ENCODE measurements at places on chromosomes 13 and 19. TPM values are rescaled to one million over a fixed set of nuclear protein-coding genes. Genes with fewer than 3 reads are reported as not detected.

DNA sequence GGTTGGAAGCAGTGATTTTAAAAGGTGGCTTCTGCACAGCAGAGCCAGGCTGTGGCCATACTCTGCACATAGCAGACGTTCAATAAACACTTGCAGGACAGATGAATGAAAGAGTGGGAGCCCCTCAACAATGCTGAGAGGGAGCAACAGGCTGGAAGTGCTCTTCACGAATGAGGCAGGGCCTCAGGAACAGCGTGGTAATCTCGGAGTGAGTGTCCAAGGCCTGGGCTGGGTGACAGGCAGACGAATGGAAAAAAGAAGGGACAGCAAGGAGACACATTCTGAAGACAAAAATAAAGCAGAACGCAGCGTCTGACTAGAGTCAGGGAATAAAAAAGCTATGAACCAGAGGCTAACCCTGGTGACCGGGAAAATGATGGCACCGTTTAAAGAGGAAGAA is 11.1 kb downstream of the GJA3 start:
- no peak for DNase-seq

The ZNF66 gene
- 6.0 TPM for total RNA-seq

DNA sequence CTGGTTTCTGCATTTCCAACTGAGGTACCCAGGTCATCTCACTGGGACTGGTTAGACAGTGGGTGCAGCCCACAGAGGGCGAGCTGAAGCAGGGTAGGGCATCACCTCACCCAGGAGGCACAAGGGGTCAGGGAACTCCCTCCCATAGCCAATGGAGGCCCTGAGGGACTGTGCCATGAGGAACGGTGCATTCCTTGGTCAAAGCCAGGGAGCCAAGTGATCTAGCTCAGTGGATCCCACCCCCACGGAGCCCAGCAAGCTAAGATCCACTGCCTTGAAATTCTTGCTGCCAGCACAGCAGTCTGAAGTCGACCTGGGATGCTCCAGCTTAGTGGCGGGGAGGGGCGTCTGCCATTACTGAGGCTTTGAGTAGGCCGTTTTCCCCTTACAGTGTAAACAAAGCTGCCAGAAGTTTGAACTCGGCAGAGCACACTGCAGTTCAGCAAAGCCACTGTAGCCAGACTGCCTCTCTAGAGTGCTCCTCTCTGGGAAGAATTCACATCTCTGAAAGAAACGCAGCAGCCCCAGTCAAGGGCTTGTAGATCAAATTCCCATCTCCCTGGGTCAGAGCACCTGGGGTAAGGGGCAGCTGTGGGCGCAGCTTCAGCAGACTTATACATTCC is 1386.6 kb upstream of the PCDH9 start:
- DNase-seq = no peak

The ZNF583 gene
- total RNA-seq = 11.2 TPM

The KLK12 gene
- total RNA-seq = not detected

- no peak for DNase-seq
Measured at GRCh38 chr13:104382951-104383350, 1316.7 kb upstream of the SLC10A2 start.

The GIPR gene
- total RNA-seq = 5.0 TPM

- no peak for DNase-seq
Measured at GRCh38 chr19:14731200-14731599, 41.4 kb downstream of the ZNF333 start.

Measured in sciatic nerve (tissue), 2 donors.